Activated naive CD8-positive, alpha-beta T cell treated with anti-CD3 and anti-CD28 coated beads for 36 hours (primary cell): ENCODE measurements at places on chromosomes 6 and 20. TPM values are rescaled to one million over a fixed set of nuclear protein-coding genes. Genes with fewer than 3 reads are reported as not detected.
A peak's percentile ranks its signal among the peaks of the same experiment; 100 is the strongest.

The MYMX gene
- total RNA-seq = not detected

The NKX2-2 gene
- total RNA-seq = not detected

The EMILIN3 gene
- total RNA-seq = not detected

DNA sequence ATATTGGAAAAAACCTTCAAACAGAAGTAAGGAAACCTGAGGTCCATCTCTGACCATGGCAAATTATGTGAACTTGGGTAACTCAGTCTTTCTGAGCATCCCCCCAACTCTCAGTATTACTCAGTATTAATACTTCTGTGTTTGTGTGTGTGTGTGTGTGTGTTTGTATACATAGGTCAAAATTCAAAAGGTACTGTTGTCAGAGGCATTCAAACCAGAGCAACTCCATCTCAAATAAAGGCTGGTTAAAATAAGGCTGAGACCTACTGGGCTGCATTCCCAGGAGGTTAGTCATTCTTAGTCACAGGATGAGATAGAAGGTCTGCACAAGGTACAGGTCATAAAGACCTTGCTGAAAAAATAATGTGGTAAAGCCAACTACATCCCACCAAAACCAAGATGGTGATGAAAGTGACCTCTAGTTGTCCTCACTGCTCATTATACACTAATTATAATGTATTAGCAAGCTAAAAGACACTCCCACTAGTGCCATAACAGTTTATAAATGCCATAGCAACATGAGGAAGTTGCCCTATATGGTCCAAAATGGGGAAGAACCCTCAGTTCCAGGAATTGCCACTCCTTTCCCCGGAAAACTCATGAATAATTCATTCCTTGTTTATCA, 33.3 kb upstream of the SLC22A16 start:
- DNase-seq = no peak
- H3K36me3 ChIP-seq = peaks cover 4% of the 10 kb centered on the region
- H3K27me3 ChIP-seq = peaks cover 4% of the 10 kb centered on the region
- no peak overlapping the region for H3K4me3 ChIP-seq

DNA sequence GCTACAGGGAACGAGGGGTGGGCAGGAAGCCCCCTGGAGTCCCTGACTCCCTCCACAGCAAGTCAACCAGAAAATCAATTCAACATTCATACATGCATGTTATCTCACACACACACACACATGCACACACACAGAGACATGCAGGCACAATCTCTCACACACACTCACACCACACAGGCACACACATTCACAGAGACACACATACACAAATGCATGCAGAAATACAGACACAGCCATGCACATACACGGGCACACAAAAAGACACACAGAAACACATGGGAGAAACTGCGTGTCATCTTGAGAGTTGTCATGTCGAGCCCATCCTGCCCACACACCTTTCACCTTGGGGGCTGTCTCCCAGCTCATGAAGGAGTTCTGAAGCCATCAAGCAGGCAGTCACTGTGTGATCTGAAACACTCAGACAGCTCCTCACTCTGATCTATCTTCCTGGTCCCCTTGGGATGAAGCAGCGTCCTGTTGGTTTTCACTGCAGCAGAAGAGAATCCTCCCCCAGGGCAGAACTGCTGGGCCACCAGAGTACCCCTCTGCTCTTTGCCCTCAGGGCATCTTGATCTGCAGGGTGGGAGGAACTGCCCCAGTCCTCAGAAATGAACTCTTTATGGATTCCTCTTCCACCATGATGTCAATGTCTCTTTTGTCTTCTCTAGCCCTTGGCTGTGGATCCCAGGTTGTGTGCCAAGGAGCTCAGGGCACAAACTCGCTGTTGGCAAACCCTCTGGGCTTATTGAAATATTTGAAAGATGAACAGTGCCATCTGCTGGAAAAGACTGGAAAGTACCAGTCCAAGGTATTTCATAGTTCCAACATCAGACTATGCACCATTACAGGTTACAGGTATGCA, 8.8 kb downstream of the RAET1L start:
- H3K27me3 ChIP-seq = peaks cover 82% of the 10 kb centered on the region
- DNase-seq = peak; percentile 35
- no peak overlapping the region for H3K4me3 ChIP-seq
- H3K27ac ChIP-seq = no peak overlapping the region

DNA sequence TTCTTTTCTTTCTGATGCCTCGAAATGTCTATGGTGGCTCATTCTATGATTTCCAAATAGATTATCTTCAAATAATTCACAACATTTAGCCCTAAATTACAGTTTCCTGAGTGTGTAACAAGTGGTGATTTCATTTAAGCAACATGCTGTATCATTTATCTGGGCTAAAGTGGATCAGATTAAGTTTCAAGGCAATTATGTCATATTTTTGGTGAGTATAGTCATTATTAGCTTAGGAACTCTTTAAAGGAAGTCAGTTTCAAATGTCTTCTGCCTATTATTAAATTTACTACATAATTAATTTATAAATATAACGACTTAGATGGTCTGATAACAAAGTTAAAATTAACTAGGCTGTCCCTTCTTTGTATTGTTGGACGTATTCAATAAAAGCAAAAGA, 847.9 kb upstream of the FLRT3 start:
- H3K4me3 ChIP-seq = no peak overlapping the region
- no peak overlapping the region for H3K27ac ChIP-seq
- H3K36me3 ChIP-seq = no peaks in the 10 kb centered on the region
- no peaks in the 10 kb centered on the region for H3K4me1 ChIP-seq
- DNase-seq = no peak

DNA sequence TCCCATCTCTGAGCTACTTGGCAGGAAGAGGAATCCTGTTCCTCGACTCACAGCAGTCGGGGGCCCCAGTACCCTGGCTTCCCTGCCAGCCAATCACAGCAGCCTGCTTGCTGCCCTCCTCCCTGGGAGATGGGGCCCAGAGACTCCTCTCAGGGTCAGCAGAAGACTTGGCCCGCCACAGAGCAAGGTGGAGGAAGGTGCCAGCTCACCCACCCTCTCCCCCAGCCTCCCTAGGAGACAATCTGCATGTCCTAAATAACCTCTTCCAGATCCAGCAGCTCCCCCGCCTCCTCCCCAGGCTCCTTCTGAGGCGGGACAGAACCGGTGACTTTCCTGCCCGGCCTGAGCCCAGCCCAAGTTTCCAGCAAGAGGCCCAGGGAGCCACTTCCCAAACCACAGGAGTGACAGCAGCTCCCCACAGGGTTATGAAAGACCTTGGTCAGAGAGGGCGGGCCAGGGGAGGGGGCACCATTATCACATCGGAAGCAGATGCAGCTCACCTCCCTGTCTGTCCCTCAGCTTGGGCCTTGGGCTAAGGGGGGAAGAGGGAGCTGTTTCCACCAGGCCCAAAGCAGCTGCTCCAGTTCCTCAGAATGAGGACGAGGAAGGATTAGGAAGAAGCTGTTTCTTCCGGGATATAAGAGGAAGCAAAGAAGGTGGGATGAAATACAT, 2.3 kb downstream of the CCND3 start:
- H3K27me3 ChIP-seq = no peaks in the 10 kb centered on the region
- peaks cover 59% of the 10 kb centered on the region for H3K36me3 ChIP-seq
- H3K4me1 ChIP-seq = peaks cover 60% of the 10 kb centered on the region
- H3K4me3 ChIP-seq = peak overlapping the region; percentile 100
- H3K27ac ChIP-seq = peak overlapping the region; percentile 92

DNA sequence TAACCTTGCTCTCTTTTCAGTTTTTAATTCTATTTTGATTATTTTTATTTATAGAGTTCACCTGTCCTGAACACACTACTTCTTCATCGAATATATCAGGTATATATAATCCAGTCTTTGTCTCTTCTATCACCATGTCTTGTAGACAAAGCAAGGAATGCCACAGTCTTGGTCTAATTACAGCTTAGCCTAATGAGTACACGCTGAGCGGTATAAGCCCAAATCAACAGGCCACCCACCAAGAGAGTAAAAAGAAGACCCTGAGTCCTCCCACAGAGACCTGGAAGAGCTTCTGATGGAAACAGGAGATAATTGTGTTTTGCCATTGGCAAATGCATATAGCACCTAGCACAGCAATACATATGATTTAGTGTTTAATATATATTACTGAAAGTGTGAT, 68.7 kb upstream of the TCF21 start:
- H3K4me1 ChIP-seq = peaks cover under 1% of the 10 kb centered on the region
- DNase-seq = no peak
- H3K27me3 ChIP-seq = peaks cover 10% of the 10 kb centered on the region
- no peaks in the 10 kb centered on the region for H3K36me3 ChIP-seq
- no peak overlapping the region for H3K27ac ChIP-seq

DNA sequence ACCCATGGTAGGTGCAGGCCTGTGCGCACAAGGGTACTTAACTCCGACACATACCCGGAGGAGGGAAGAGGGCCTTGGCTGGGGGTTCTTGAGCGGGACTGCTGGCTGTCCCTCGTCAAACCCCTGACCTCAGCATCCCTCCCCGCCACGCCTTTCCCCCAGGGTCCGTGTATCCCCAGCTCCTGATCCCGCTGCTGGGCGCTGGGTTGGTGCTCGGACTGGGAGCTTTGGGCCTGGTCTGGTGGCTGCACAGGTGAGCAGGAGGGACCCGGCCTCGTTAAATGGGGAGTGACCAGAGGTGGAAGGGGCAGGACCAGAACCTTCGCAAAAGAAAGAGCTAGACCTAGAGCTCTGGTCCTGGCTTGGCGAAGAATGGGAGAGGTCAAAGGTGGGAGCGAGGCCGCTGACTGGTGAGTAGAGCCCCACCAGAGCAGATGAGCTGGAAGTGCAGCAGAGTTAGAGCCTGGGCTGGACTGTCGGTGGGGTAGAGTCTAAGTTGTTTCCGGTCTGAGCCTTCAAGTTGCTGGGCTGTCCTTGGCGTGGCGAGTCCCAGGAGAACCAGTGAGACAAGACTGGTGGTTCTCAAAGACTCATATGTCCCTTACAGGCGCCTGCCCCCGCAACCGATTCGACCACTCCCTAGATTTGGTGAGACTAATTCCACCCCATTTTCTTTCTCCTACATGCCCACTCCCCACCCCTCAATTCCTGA, 963 bp downstream of the MPIG6B start:
- no peaks in the 10 kb centered on the region for H3K27me3 ChIP-seq
- peaks cover 4% of the 10 kb centered on the region for H3K36me3 ChIP-seq
- no peak overlapping the region for H3K4me3 ChIP-seq
- peaks cover 25% of the 10 kb centered on the region for H3K4me1 ChIP-seq
- H3K27ac ChIP-seq = no peak overlapping the region
- no peak for DNase-seq

- no peaks in the 10 kb centered on the region for H3K36me3 ChIP-seq
- H3K27me3 ChIP-seq = no peaks in the 10 kb centered on the region
- no peak overlapping the region for H3K4me3 ChIP-seq
Observed at GRCh38 chr6:134422426-134423231, 104.7 kb upstream of the SGK1 start.

- no peaks in the 10 kb centered on the region for H3K4me1 ChIP-seq
- H3K4me3 ChIP-seq = no peak overlapping the region
- H3K27me3 ChIP-seq = peaks cover 23% of the 10 kb centered on the region
- no peaks in the 10 kb centered on the region for H3K36me3 ChIP-seq
- DNase-seq = no peak
Observed at GRCh38 chr20:20956513-20956931, 149.6 kb downstream of the LINC00237 start.

DNA sequence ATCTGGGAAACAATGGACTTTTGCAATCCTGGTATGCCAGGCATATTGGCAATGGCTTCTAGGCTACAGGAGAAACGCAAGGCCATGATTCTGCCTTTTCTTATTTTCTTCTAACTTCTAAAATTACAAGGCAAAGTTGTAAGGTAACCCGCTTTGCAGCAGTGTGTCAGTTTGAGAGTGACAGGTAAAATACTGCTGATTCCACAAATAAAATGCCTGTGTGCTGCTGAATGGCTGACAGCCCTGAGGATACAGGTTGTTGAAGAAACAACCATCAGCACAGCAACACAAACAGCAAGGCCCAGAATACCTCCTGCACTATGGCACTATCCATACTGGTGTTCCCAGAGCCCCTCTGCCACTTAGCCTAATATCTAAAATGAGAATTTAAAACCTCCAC, 37.1 kb downstream of the SLC17A1 start:
- H3K4me1 ChIP-seq = no peaks in the 10 kb centered on the region
- no peaks in the 10 kb centered on the region for H3K36me3 ChIP-seq
- no peak overlapping the region for H3K4me3 ChIP-seq

- no peak overlapping the region for H3K27ac ChIP-seq
- no peaks in the 10 kb centered on the region for H3K4me1 ChIP-seq
- no peak for DNase-seq
- no peak overlapping the region for H3K4me3 ChIP-seq
Observed at GRCh38 chr20:37238426-37238825, 23.2 kb downstream of the GHRH start.

GRCh38 chr6:11763460-11764249, 14.9 kb downstream of the ADTRP start:
- no peaks in the 10 kb centered on the region for H3K36me3 ChIP-seq
- H3K4me1 ChIP-seq = peaks cover 26% of the 10 kb centered on the region
- H3K27me3 ChIP-seq = no peaks in the 10 kb centered on the region
- H3K27ac ChIP-seq = no peak overlapping the region
- H3K4me3 ChIP-seq = no peak overlapping the region
- DNase-seq = no peak

- H3K4me1 ChIP-seq = no peaks in the 10 kb centered on the region
- peaks cover 59% of the 10 kb centered on the region for H3K27me3 ChIP-seq
- H3K27ac ChIP-seq = no peak overlapping the region
Observed at GRCh38 chr6:1363298-1363697, 26.1 kb upstream of the FOXF2 start.

- no peak for DNase-seq
- H3K27ac ChIP-seq = no peak overlapping the region
- H3K4me1 ChIP-seq = peaks cover 29% of the 10 kb centered on the region
- H3K4me3 ChIP-seq = peak overlapping the region; percentile 86
Observed at GRCh38 chr6:29679962-29680361, 990 bp downstream of the ZFP57 start.

DNA sequence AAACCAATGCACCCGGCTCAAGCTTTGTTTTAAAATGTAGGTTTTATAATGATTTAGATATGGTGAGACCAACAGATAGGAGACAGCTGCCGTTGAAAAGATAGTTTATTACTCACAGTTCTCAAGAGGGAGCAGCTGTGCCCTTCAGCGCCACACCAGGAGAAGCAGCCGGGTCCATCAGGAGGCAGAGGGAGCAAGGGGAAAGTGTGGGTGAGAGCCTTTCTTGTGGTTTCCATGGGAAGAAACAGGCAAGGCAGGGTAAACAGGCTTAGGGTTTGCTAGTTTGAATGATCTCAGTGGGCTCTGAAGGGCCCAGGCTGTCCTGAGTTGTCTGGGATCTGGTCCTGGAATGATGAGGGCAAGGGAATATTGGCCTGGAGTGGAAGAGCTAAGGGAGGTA, 117.7 kb upstream of the PLCB4 start:
- no peaks in the 10 kb centered on the region for H3K27me3 ChIP-seq
- DNase-seq = no peak
- no peaks in the 10 kb centered on the region for H3K4me1 ChIP-seq
- no peak overlapping the region for H3K27ac ChIP-seq
- H3K4me3 ChIP-seq = no peak overlapping the region
- H3K36me3 ChIP-seq = no peaks in the 10 kb centered on the region

GRCh38 chr6:34316431-34317171, 67.8 kb upstream of the SMIM29 start:
- H3K27ac ChIP-seq = peak overlapping the region; percentile 80
- H3K36me3 ChIP-seq = peaks cover 4% of the 10 kb centered on the region
